ENCODE measurements at places on chromosomes 12 and 14.

GRCh38 chr14:56173365-56173922, 55.2 kb downstream of the PELI2 start:
- no peak for DNase-seq

DNA sequence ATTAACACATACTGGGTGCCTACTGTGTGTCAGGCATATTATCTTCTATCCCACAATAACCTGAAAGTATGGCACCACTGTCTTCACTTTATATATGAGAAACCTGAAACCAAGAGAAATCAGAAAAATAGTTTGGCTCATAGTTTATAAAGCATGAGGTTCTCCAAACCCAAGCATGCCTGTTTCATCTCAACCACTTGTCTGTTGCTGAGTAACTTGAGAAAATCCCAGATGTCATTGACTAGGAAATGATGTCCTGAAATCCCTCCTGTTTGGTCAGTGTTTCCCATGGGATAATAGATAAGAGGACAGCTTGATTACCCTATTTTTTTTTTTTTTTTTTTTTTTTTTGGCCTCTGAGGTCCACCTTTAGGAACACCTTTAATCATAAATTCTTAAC, 2.6 kb upstream of the IFNG-AS1 start:
- DNase-seq, result no peak

- DNase-seq, result no peak
Measured at GRCh38 chr12:28936711-28937110, 212.4 kb upstream of the FAR2 start.

DNA sequence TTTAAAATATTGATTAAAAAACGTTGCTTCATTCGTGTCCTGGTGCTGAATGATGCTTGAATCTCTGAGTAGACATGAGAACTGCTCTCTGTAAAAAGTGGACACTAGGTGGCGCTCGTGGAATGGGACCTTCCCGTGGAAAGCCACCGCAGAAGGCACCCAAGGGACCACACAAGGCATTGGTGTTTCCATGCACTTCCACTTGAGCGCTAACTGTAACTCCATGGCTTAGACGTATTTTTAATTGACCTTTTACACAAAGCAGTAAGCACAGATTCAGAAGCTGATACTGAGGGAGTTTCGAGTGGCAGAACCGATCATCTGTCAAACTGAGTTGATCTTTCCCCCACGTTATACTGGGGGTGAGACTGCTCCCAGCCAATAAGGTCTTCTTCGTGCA, 135.3 kb downstream of the PRKCH start:
- peak; percentile 82 for DNase-seq

- DNase-seq, result peak; percentile 93
Measured at GRCh38 chr14:96905825-96906224, 108.6 kb downstream of the VRK1 start.

DNA sequence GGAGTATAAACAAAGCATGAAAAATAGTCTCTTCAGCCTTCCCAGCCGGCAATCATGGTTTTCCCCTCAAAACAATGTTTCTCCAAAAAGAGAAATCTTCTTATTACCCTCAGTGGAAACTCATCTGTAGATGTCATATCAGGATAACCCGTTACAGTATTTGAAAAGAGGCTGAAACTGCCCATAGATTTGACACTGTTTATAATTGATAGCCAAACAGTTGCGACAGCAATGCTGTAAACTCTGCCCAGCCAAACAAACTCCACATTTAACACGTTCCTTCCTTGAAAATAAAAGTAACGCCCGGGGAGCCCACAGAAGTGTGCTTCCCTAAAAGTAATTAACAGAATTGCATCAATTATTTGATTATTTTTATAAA, 201.3 kb upstream of the FOXN3 start:
- peak; percentile 46 for DNase-seq

GRCh38 chr14:26808407-26808806, 210.6 kb upstream of the NOVA1 start:
- DNase-seq, result no peak

- DNase-seq, result no peak
Measured at GRCh38 chr14:80491131-80491530, 279.8 kb upstream of the DIO2 start.

- DNase-seq, result no peak
Measured at GRCh38 chr14:20719777-20720176, 25.9 kb upstream of the EDDM3A start.

DNA sequence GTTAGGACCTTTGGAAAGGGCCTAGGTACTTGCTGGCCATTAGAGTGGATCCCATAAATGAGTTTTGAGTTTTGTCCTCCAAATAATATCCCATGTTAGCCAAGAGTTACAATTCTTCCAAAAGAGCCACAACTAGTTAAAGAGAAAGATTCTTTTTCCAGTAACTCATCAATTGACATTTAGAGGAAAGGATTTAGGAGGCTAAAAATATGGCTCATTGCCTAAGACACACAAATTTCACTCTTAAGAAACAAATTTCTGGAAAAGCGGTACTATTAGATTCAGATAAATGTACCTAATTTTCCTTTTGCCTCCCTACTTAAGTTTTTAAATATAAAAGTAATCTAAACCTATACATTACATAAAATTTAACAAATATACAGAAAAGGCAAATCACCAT, 21.3 kb downstream of the DACT1 start:
- DNase-seq, result no peak

- DNase-seq, result peak; percentile 70
Measured at GRCh38 chr14:92552066-92552465, 38.5 kb downstream of the RIN3 start.
